ENCODE measurements at places on chromosomes 6 and 20.

GRCh38 chr6:143331362-143331761 is 119.1 kb downstream of the ADAT2 start:
- no peak overlapping the region for H3K27ac ChIP-seq
- no peaks in the 10 kb centered on the region for H3K36me3 ChIP-seq
- DNase-seq = no peak
- H3K4me1 ChIP-seq = peaks cover 2% of the 10 kb centered on the region
- no peaks in the 10 kb centered on the region for H3K27me3 ChIP-seq

- no peaks in the 10 kb centered on the region for H3K4me1 ChIP-seq
- DNase-seq = no peak
- H3K27ac ChIP-seq = no peak overlapping the region
- no peak overlapping the region for H3K4me3 ChIP-seq
Observed at GRCh38 chr6:84825461-84825860, 61.1 kb upstream of the TBX18 start.

GRCh38 chr6:161415302-161415855 is 141.5 kb upstream of the AGPAT4 start:
- no peak overlapping the region for H3K27ac ChIP-seq
- DNase-seq = no peak
- H3K4me1 ChIP-seq = peaks cover 7% of the 10 kb centered on the region
- no peaks in the 10 kb centered on the region for H3K36me3 ChIP-seq

GRCh38 chr20:34175079-34175478 is 63.0 kb upstream of the EIF2S2 start:
- H3K36me3 ChIP-seq = no peaks in the 10 kb centered on the region
- no peak for DNase-seq
- H3K27ac ChIP-seq = no peak overlapping the region
- H3K27me3 ChIP-seq = no peaks in the 10 kb centered on the region
- no peak overlapping the region for H3K4me3 ChIP-seq

- no peak for DNase-seq
- H3K27me3 ChIP-seq = no peaks in the 10 kb centered on the region
- no peak overlapping the region for H3K4me3 ChIP-seq
- no peaks in the 10 kb centered on the region for H3K4me1 ChIP-seq
Observed at GRCh38 chr6:20778459-20778858, 244.2 kb downstream of the CDKAL1 start.

- no peaks in the 10 kb centered on the region for H3K36me3 ChIP-seq
- no peaks in the 10 kb centered on the region for H3K27me3 ChIP-seq
- no peaks in the 10 kb centered on the region for H3K4me1 ChIP-seq
- no peak overlapping the region for H3K4me3 ChIP-seq
Observed at GRCh38 chr6:6812427-6812826, 223.9 kb downstream of the LY86 start.

GRCh38 chr6:17015144-17015543 is 86.7 kb upstream of the STMND1 start:
- no peak overlapping the region for H3K4me3 ChIP-seq
- DNase-seq = no peak
- H3K27ac ChIP-seq = no peak overlapping the region
- H3K4me1 ChIP-seq = no peaks in the 10 kb centered on the region
- H3K36me3 ChIP-seq = no peaks in the 10 kb centered on the region
